HT-29 (cell line): ENCODE measurements at places on chromosomes 12 and 14. TPM values are rescaled to one million over a fixed set of nuclear protein-coding genes. Genes with fewer than 3 reads are reported as not detected.

ENDOU gene
- total RNA-seq: not detected in 2 replicates

DEGS2 gene
- 87.3 and 94.2 TPM in 2 replicates for total RNA-seq

KITLG gene
- total RNA-seq: 37.8 and 42.1 TPM in 2 replicates

NEDD8 gene
- 104 and 143 TPM in 2 replicates for total RNA-seq

SMIM10L1 gene
- 6.1 and 6.7 TPM in 2 replicates for total RNA-seq

PSME2 gene
- 175 and 210 TPM in 2 replicates for total RNA-seq

GSKIP gene
- total RNA-seq: 8.8 and 16.9 TPM in 2 replicates

SYCP3 gene
- not detected in 2 replicates for total RNA-seq

- DNase-seq: no peak
Measured at GRCh38 chr12:53571295-53571694, 54.9 kb downstream of the ATF7 start.

DNA sequence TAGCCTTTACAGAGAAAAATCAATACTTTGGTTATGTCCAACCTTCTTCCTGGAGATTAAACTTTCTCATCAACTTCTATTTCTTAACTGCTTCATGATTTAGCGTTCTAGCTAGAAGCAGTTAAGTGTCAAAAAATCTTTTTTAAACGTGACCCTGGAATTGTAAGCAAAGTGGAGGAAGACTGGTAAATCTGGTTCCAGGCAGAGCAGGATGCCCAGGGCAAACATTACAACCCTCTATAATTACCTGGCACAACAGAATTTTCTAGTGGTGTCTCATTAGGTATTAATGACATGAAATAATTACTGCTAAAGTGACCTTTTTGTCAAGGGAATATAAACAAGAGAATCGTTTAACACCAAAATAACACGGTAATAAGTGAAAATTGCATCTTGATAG, 320.8 kb downstream of the MED13L start:
- DNase-seq: no peak

DNA sequence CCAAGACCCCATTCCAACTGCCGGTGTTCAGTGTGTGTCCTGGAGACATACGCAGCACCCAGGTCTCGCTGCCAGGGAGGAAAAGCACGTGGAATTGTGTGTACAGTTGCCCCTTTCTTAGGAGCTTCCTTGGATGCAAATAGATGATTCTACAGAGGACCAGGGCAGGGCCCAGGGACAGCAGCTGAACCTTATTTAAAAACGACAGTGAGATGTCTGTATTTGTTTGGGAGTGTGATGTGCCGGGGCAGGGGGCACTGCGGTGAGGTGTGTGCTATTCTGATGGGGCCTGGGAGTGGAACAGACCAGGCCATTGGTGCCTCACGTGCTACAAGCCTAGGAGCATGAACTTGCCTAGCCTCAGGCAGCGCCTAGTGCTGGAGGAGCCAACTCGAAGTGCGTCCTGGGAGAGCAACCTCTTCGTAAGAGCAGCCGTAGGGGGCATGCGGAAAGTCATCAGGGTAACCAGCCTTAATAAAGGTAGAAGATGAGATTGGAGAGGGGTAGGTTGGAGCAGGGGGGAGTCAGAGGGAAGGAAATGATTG, 98.3 kb upstream of the ESRRB start:
- no peak for DNase-seq

DNA sequence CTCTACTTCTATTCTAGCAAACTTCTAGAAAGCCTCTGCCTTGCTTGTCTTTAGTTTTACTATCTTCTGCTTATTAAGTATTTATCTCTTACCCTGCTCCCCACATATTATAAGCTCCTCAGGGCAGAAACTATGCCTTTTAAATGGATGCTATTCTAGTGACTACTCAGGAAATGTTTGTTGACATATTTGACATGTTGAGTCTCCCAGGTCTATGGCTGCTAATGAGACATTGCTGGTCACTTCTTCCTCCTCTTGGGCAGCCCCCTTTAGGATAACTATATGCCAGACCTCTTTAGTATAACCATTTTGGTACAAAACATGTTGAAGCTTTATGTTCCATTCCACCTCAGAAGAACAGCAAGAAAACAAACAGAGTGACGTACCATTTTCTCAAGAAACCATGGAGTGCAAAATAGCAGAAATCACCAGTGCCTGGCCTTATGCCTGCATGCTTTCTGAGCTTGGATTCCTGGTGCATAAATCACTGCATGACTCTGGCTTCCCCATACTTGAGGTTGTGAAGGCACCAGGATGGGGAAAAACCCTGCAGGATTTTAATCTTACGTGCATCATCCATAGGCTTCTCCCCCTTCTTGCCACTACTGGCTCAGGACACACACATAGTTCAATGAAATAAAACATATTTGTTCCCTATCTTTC, 202.6 kb downstream of the TMX1 start:
- no peak for DNase-seq

DNA sequence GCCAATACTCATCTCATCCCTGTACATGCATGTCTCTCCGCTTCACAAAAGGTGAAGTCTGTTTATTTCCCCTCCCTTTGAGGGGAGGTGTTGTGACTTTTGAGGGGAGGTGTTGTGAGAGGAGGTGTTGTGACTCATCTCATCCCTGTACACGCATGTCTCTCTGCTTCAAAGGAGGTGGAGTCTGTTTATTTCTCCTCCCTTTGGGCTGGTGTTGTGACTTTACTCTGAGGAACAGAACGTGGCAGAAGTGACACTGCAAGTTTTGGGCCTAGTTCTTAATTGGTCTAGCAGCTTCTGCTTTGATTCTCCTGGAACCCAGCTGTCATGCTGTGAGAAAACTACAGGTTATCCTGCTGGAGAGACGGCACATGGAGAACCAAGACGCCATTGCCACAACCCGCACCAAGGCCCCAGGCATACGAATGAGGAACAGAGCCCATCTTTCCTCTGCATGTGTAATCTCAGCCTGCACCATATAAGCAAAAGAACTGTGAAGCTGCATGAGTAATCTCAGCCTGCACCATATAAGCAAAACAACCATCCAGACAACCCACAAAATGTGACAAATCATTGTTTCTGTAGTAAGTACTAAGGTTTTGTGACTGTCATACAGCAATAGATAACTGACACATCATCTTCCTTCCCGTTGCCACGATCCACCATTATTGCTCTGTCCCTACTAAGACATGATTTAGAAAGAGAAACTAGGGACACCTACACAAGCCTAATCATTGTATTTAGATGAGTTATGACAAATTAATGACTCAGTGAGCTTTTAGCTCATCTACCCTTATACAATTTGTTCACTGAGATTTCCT, 30.0 kb downstream of the GALNT4 start:
- no peak for DNase-seq

- DNase-seq: no peak
Measured at GRCh38 chr12:131583090-131583712, 127.7 kb upstream of the SFSWAP start.

- no peak for DNase-seq
Measured at GRCh38 chr12:51323966-51324895, at the start of gene BIN2. BIN2 (minus strand) TSS chr12:51324174; CDS start chr12:51324102, 72 bp downstream.

DNA sequence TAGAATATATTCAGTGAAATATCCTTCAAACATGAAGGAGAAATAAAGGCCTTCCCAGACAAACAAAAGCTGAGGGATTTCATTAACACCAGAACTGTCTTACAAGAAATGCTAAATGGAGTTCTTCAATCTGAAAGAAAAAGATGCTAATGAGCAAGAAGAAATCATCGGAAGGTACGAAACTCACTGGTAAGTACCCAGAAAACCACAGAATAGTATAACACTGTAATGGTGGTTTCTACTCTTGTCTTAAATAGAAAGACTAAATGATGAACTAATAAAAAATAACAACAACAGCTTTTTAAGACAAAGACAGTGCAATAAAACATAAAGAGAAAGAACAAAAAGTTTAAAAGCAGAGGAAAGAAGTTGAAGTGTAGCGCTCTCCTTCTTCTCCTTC, 18.7 kb upstream of the RNF212B start:
- no peak for DNase-seq

- no peak for DNase-seq
Measured at GRCh38 chr12:24899503-24900075, 49.3 kb downstream of the BCAT1 start.

DNA sequence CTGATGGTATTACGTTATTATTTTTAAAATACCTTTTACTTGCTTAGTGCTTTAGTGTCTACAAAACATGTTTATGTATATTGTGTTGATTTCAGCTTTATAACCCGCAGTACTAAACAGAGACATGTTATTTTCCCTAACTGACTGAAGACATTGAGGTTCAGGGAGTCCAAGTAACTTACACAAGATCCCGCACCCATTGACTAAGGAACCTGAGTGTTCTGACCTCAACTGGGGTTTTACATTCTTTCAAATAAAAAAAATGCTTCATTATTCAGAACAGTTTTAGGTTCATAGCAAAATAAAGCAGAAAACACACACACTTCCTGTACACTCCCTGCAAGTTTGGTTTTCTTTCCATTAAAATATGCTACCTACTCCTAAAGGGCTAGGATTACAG, 60.4 kb upstream of the METAP2 start:
- DNase-seq: no peak

- no peak for DNase-seq
Measured at GRCh38 chr14:69711881-69712560, 54.9 kb upstream of the SRSF5 start.

DNA sequence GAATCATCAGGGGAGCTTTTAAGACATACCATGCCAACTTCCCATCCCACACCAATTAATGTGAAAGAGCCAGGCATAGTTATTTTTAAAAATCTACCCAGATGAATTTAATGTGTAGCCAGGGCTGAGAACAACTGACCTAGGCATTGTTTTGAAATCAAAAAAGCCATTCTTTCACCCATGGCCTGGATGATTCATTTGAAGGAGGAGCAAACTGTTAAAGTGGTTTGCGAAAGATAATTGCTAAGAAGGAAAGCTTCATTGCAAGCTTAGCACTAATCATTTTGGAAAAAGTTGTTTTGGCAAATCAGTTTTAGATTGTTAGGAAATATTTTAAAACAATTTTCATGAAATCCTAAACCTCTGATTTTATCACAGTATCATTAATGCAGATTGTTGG, 2.1 kb upstream of the GTSF1 start:
- no peak for DNase-seq
